ENCODE measurements at places on chromosomes 4 and X.

GRCh38 chr4:176499518-176499917, 179.8 kb downstream of the SPCS3 start:
- no peak for ATAC-seq

DNA sequence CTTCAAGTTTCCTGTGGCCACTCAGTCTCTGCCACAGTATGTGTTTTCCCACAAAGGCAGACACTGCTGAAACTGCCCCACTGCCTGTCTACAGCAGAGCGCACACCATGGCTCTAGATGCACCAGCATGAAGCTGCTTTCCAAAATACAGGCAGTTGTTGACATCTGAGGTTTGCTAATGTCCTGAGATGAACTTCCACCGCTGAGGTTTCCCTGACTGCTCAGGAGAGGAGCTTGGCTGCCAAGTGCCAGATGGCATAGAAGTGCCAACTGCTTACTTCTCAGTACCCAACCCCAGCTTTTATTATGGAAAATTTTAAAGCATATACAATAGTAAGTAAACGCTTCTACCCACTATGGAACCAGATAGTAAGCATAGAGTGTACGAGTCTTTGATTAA, 61.0 kb upstream of the EXOC1L start:
- no peak for ATAC-seq

GRCh38 chr4:6092131-6092530, 73.9 kb upstream of the C4orf50 start:
- ATAC-seq: no peak

DNA sequence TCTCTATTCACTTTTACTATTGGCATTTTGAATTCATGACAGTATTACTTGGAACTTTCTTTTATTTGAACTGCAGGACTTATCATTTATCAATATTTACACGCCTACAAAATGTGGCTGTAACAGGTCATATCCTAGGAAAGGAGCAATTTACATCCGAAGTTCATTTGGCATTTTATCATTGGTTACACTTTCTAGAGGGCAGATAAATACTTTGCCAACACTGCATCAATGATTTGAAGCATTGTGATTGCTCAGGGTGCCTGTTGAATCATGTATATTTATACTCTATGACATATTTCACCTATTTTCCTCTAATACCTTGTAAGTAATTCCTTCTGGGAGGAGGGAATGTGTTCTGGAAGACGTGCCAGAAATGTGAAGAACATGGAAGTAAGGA, 136.7 kb downstream of the MID1IP1 start:
- ATAC-seq: no peak

DNA sequence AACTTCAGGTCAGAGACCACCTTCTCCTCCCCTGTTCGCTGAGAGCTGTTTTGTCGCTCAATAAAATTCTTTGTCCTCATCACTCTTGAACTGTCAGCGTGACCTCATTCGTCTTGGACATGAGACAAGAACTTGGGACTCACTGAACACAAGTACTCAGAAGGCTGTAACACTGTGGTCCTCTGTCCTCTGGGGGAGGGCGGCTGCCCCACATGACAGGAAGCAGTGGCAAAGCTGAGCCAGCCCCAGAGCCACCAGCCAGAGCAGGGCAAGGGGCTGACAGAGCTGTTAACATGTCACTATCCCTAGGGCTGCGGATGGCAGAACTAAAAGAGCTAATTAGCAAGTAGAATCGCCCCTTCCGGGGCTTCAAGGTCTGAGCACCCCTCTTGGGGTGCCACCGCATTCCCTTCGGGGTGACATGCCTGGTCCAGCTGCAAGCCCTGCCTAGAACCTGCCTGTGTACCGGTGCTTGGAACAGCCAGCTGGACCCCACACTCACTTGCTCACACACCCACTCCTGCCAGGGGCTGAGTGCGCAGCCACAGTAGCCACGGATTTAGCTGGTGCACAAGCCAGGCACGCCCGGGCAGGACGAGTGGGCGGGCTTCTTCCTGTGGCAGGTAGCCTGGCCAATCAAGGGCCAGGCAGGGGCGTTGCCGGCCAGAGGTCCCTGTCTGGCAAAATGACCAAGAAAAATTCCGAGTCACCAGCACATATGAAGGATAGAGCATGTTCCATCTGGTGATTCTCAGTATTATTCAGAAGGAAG, 648.6 kb upstream of the AGA start:
- no peak for ATAC-seq

GRCh38 chr4:64174247-64174882, 234.9 kb downstream of the TECRL start:
- no peak for ATAC-seq

GRCh38 chr4:48974979-48975640, 11.0 kb upstream of the CWH43 start:
- ATAC-seq: no peak

Data from activated CD4-positive, CD25-positive, alpha-beta regulatory T cell treated with anti-CD3 and anti-CD28 coated beads, Interleukin-2, amount 50 U/mL, for 24 hours (primary cell).